SJCRH30 (cell line): ENCODE measurements at places on chromosomes 7 and 10. TPM values are rescaled to one million over a fixed set of nuclear protein-coding genes. Genes with fewer than 3 reads are reported as not detected.
A peak's percentile ranks its signal among the peaks of the same experiment; 100 is the strongest.

GRCh38 chr10:88990384-88991160, at the start of gene FAS:
Gene FAS (plus strand): TSS chr10:88990798. CDS start chr10:88990877, 79 bp downstream.
- peak; percentile 11 for DNase-seq
- H3K27me3 ChIP-seq = no peaks in the 10 kb centered on the region; the same call in 1 of the 2 replicates
- H3K4me3 ChIP-seq = peak within 1 kb of the TSS; percentile 59
- H3K36me3 ChIP-seq = no peaks in the 10 kb centered on the region

DNA sequence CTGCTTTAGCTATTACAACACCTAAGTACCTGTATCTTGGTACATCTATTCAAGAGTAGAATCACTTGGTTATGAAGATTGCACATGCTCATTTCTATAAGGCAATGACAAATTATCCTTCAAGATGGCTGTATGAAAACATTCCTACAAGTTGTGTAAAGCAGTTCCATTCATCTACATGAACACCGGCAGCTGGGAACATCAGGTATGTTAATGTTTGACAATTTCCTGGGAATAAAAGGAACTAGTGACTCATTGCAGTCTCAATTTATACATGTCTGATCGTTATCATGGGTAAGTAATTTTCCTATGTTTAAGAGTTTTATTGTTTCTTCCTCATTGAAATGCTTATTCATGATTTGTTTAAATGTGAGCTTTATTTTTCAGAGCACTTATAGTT, 203.2 kb upstream of the SEMA3E start:
- no peak overlapping the region for H3K4me3 ChIP-seq
- no peaks in the 10 kb centered on the region for H3K27me3 ChIP-seq

DNA sequence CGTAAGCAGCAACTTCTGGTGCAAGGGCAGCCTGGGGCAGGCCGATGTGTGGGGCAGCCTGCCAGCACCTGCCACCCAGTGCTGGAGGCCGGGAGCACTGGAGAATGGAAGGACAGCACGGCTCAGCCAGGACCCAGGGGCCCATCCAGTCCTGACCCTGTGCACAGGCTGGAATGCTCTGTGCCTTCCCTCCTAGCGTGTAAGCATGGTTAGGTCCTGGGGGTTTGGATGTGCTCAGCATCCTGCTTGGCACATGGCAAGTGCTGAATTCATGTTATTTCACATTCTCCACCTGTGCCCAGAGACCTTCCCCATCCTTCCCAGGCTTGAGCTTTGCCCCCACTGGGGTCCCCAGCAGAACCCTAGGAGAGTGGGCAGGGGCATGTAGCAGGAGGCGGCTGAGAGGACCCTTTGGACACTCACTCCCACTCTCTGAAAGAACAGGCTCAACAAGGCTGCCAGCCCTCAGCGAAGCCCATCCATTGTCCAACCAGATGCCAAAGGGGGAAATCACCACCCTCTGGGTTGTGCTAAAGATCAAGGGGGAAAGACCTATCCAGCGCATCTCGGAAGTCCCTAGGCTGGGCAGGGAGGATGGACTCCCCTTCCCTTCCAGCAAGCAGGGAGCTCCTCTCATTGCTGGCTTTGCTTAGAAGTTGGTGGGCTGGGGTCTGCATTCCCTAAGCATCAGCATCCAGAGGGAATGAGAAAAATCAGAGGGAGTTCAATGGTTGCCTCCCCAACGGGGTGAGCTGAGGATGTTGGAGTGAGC, 29.7 kb downstream of the ANXA8 start:
- H3K36me3 ChIP-seq = no peaks in the 10 kb centered on the region
- no peak overlapping the region for H3K27ac ChIP-seq
- no peak for DNase-seq
- no peak overlapping the region for H3K4me3 ChIP-seq
- no peaks in the 10 kb centered on the region for H3K27me3 ChIP-seq

- no peaks in the 10 kb centered on the region for H3K27me3 ChIP-seq
- no peak for DNase-seq
Measured at GRCh38 chr7:82348251-82348650, 95.3 kb downstream of the CACNA2D1 start.

GRCh38 chr7:50149369-50149768, 56.3 kb upstream of the ZPBP start:
- H3K27ac ChIP-seq = no peak overlapping the region
- no peaks in the 10 kb centered on the region for H3K36me3 ChIP-seq
- DNase-seq = no peak
- H3K4me1 ChIP-seq = no peaks in the 10 kb centered on the region
- H3K27me3 ChIP-seq = peaks cover 10% of the 10 kb centered on the region; the same call in 1 of the 2 replicates

DNA sequence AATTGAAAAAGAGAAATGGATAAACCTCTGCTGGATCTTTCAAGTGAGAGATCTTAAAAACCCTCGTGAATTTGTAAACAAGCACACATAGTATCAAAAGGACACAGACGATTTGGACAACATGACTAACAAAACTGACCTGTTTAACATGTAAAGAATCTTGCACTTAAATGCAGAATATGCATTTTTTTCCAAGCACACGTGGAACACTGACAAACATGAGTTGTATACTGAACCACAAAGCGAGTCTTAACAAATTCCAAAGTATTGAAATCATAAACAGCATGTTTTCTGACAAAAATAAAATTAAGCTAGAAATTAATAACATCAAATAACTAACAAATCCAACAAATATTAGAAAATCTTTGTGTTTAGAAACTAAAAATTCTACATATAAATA, 65.0 kb upstream of the ZNF746 start:
- H3K4me1 ChIP-seq = no peaks in the 10 kb centered on the region
- peaks cover 17% of the 10 kb centered on the region for H3K36me3 ChIP-seq
- no peak overlapping the region for H3K4me3 ChIP-seq
- H3K27me3 ChIP-seq = no peaks in the 10 kb centered on the region
- no peak overlapping the region for H3K27ac ChIP-seq

GRCh38 chr7:135512135-135512887, 2.4 kb upstream of the CNOT4 start:
- no peaks in the 10 kb centered on the region; the same call in 1 of the 2 replicates for H3K36me3 ChIP-seq
- no peak overlapping the region for H3K27ac ChIP-seq
- DNase-seq = peak; percentile 47
- H3K27me3 ChIP-seq = no peaks in the 10 kb centered on the region
- H3K4me3 ChIP-seq = no peak overlapping the region

DNA sequence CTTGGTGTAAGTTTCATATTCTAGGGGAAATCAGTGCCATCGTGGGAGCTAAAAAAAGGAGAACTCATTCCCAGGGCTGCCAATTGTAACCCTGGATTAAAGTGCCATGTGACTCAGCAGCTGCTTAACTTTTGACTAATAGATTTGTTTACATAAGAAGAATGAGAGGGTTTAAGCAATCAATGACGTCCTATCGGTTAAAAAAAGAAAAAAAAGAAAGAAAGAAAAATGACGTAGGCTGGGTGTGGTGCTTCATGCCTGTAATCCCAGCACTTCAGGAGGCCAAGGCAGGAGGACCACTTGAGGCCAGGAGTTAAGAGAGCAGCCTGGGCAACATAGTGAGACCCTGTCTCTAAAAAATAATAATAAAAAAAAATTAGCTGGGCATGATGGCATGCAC, 116.2 kb upstream of the AFAP1L2 start:
- H3K4me1 ChIP-seq = peaks cover 36% of the 10 kb centered on the region
- DNase-seq = peak; percentile 63
- H3K27ac ChIP-seq = peak overlapping the region; percentile 2; the same call in 1 of the 2 replicates
- no peaks in the 10 kb centered on the region for H3K27me3 ChIP-seq
- H3K36me3 ChIP-seq = no peaks in the 10 kb centered on the region

DNA sequence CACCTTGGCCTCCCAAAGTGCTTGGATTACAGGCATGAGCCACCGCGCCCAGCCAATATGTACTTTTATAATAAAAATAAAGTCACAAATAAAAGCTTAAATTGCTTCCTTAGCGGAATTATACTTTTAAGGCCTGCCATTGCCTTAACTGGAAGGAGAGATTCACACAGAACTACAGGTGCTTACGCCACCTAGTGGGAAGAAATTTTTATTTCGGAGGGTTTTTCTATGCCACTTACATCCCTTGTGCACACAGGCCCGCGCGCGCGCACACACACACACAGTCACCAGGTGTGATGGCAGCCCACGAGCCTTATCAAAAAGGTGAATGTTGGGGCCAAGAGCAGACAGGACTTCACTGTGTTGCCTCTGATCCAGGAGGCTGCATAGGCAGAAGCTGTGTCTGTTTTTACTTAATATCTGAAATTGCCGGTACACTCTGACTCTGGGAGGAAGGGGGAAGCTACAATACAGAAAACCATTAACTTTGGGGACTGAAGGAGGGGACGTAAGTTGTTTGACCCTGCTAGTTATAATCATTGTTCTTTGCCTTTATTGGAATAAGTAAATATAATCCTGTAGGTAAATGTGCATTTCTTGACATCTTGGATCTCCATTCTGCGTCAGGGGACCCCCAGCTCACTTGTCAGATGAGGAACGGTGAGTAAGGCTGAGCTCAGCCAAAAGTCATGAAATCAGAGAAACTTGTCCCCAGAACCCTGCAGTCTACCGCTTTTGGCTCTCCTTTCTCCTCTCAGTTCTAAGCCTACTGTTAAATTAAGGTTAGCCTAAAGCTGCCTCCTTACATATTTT, 87.1 kb downstream of the SLC16A9 start:
- H3K27me3 ChIP-seq = no peaks in the 10 kb centered on the region
- H3K4me1 ChIP-seq = no peaks in the 10 kb centered on the region
- H3K36me3 ChIP-seq = no peaks in the 10 kb centered on the region
- DNase-seq = peak; percentile 13
- no peak overlapping the region for H3K27ac ChIP-seq

DNA sequence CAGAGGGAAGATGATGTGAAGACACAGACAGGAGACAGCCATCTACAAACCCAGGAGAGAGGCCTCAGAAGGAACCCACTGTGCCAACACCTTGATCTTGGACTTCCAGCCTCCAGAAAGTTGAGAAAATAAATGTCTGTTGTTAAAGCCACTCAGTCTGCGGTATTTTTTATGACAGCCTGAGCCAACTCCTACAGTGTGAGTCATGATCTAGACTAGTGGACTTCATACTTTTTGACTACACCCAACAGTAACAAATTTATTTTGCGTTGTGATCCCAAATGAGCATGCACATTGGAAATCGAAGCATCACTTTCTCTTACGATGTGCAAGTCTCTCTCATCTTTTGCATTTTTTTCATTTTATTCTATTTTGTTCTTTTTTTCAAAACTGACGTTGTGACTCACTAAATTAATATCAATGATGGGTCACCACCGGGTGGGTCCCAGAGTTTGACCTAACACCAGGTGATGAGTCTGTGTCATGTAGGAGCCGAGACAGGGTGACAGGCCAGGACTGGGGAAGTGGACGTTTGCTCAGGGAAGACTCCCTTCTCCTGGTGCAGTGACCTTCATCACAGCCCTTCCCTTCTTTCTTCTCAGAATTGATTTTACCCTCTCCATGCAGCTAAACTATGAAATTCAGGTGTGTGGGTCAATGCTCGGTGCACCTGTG, 28.9 kb downstream of the PHYH start:
- no peak overlapping the region for H3K27ac ChIP-seq
- 0 out of 2 replicates have a peak, but pooled peaks cover 5% of the 10 kb centered on the region for H3K4me1 ChIP-seq
- no peaks in the 10 kb centered on the region for H3K36me3 ChIP-seq
- H3K4me3 ChIP-seq = peak overlapping the region; percentile 39
- DNase-seq = no peak
- H3K27me3 ChIP-seq = no peaks in the 10 kb centered on the region

- H3K27ac ChIP-seq = no peak overlapping the region
- H3K4me1 ChIP-seq = no peaks in the 10 kb centered on the region
- no peak overlapping the region for H3K4me3 ChIP-seq
- no peaks in the 10 kb centered on the region for H3K27me3 ChIP-seq
- no peak for DNase-seq
Measured at GRCh38 chr10:132805599-132805998, 19.7 kb upstream of the NKX6-2 start.

DNA sequence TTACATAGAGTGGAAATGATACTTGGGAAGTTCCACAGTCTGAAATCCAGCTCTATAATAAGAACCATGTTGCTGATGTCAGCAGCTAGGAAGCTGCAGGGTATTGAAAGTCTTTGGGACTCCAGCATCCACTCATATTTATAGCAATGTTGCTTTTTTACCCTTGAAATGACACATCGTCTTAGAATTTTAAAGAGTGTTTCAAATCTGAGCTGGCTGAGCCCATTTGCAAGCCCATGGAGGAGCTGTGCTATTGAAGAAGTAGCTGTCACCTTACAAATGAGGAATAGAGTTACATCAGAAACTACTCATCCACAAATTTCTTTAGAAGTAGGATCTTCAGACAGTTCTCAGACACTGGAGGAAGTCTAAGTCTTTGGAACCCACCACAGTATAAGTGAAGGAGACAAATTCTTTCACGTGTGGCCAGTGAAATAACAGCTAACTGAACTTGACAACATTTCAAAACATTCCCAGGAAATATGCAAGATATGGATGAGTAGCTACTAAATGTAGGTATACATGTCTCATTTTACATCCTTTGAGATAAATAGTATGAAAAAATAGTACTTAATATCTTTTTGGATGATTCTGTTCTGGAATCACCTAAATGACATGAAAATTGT, 203.6 kb downstream of the ZNF365 start:
- no peak for DNase-seq
- no peak overlapping the region for H3K4me3 ChIP-seq
- H3K27ac ChIP-seq = no peak overlapping the region
- H3K27me3 ChIP-seq = no peaks in the 10 kb centered on the region

GRCh38 chr7:44188480-44189225, 586 bp downstream of the GCK start:
- H3K27me3 ChIP-seq = no peaks in the 10 kb centered on the region
- H3K4me1 ChIP-seq = peaks cover 38% of the 10 kb centered on the region
- DNase-seq = no peak
- no peak overlapping the region for H3K4me3 ChIP-seq

ERVW-1 gene
- total RNA-seq = 66.6 and 78.1 TPM in 2 replicates

SPDYE9 gene
- not detected in 2 replicates for total RNA-seq

GNAT3 gene
- not detected in 2 replicates for total RNA-seq

NCF1 gene
- not detected in 2 replicates for total RNA-seq

TSPAN33 gene
- total RNA-seq = 47.8 and 49.1 TPM in 2 replicates

PHYHIPL gene
- 0.04 TPM in 1 of 2 replicates, not detected in the other for total RNA-seq

LEP gene
- total RNA-seq = not detected in 2 replicates
